Transverse colon (tissue), 4 donors: ENCODE measurements at places on chromosomes 12 and 14.

GRCh38 chr14:65164068-65164824 lies 61.9 kb upstream of the MAX start:
- no peaks in the 10 kb centered on the region for H3K36me3 ChIP-seq
- no peak overlapping the region for H3K27ac ChIP-seq
- H3K4me1 ChIP-seq, result no peaks in the 10 kb centered on the region
- H3K27me3 ChIP-seq, result no peaks in the 10 kb centered on the region
- no peak overlapping the region for H3K4me3 ChIP-seq
- DNase-seq, result no peak

DNA sequence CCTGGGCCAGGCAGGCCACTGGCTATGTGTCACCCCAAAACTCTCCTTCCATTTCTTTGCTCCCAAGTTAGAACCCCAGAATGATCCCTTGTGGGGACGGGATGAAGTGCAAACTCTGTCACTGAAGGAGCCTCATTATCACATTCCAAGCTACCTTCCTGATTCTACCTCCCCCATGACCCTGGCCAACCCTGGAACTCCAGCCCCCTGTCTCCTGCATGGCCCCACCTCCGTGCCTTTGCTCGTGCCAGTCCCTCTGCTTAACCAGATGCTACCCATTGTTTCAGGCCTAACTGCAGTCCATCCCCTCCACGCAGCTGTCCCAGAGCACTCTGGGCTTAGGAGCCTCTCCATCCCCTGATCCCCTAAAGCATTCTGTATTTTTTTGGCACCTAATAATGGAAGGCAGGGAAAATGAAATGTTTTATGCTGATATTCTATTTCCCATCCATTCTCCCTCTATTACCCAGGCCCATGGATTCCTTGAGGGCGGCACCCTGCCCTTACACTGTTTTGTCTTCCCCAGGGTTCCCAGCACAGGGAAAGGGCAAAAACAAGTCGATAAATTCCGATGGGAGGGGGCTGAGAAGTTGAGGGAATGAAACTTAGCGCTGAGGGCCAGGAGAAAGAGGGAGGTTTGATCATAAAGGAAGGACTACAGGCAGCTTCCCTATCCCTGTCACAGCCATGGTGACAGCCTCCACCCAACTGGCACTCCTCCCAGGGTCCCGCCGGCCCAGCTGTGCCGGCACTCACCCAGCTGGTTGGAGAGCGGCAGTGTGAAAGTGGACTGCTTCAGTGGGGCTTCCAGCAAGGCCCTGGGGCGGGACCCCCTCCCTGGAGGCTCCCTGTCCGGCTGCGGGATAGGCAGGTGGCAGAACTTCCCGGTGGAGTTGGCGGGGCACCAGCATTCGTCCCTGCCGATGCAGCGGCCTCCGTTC lies 58.1 kb downstream of the ISCA2 start:
- no peak overlapping the region for H3K4me3 ChIP-seq
- peaks cover 7% of the 10 kb centered on the region for H3K4me1 ChIP-seq
- H3K27ac ChIP-seq, result peak overlapping the region; percentile 28
- H3K27me3 ChIP-seq, result no peaks in the 10 kb centered on the region
- no peaks in the 10 kb centered on the region for H3K36me3 ChIP-seq
- no peak for DNase-seq

GRCh38 chr14:77063571-77064171 lies 34.4 kb upstream of the CIPC start:
- H3K4me3 ChIP-seq, result no peak overlapping the region
- H3K4me1 ChIP-seq, result peaks cover 7% of the 10 kb centered on the region
- no peaks in the 10 kb centered on the region for H3K36me3 ChIP-seq

DNA sequence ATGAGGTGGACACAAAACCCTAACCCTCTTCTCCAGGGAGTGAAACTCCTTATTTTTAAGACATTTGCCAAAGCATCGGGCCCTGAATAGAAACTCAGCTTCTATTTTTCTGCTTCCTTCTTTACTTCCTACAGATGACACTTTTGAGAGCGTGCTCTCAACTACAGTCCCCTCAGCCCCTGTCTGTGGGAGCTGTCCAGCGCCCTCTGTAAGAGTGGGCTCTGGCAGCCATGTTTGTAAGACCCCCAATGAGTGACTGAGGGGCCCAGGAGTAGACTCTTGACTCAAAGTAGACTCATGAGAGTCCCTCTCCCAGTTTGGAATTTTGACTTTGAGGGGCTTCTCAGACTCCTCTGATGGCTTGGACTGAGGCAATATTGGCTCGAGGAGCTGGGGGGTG lies 25.5 kb upstream of the BATF start:
- no peaks in the 10 kb centered on the region for H3K4me1 ChIP-seq
- no peak for DNase-seq
- H3K36me3 ChIP-seq, result no peaks in the 10 kb centered on the region
- H3K27me3 ChIP-seq, result no peaks in the 10 kb centered on the region
- no peak overlapping the region for H3K27ac ChIP-seq
- H3K4me3 ChIP-seq, result no peak overlapping the region

DNA sequence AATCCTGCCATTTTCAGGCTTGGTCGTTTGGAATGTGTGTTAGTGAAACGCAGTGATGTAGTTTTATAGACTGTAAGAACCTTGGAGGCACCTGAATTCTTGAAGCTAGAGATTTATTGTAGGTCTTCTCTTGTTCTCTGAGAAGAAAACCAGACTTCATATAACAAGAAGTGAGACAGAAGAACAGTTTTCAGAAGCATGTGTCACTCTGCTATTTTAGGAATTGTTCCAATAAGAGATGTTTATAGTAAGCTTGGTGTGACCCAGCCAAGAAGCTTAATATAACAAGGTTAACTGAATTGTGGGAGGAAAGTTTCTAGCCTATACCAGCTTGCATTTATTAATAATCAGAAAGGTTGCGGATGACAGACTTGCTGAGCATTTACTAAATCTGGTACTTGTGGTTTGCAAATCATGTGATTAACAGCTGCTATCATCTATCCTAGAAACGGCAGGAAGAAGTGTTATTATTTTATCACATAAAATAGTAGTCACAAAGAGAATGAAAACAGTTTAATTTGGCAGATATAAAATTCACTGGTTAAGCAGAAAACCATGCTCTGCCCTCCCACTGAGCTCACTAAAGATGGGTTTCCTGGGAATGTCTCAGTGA lies 49.2 kb upstream of the BCAT1 start:
- no peaks in the 10 kb centered on the region for H3K36me3 ChIP-seq
- no peak overlapping the region for H3K4me3 ChIP-seq
- no peaks in the 10 kb centered on the region for H3K27me3 ChIP-seq
- no peaks in the 10 kb centered on the region for H3K4me1 ChIP-seq

DNA sequence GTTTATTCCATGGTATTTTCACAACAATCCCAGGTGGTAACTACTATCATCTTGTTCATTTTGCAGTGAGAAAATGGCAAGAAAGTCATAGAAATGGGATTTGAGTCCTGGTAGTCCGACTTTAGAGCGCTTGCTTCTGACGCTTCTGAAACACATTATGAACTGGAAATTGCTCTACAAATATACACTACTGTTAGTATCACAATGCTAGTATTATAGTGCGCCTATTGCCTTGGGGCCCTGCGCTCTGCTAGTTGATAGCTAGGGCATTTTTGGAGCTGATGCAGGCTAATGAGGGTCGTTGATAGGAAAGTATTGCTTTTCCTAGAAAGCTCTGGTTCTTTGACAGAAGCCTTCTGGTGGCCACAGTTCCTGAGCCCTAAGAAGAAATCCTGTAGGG lies 61.0 kb downstream of the ETV6 start:
- H3K4me1 ChIP-seq, result peaks cover 25% of the 10 kb centered on the region
- no peak for DNase-seq
- no peaks in the 10 kb centered on the region for H3K27me3 ChIP-seq
- no peaks in the 10 kb centered on the region for H3K36me3 ChIP-seq
- H3K4me3 ChIP-seq, result no peak overlapping the region
- H3K27ac ChIP-seq, result no peak overlapping the region

DNA sequence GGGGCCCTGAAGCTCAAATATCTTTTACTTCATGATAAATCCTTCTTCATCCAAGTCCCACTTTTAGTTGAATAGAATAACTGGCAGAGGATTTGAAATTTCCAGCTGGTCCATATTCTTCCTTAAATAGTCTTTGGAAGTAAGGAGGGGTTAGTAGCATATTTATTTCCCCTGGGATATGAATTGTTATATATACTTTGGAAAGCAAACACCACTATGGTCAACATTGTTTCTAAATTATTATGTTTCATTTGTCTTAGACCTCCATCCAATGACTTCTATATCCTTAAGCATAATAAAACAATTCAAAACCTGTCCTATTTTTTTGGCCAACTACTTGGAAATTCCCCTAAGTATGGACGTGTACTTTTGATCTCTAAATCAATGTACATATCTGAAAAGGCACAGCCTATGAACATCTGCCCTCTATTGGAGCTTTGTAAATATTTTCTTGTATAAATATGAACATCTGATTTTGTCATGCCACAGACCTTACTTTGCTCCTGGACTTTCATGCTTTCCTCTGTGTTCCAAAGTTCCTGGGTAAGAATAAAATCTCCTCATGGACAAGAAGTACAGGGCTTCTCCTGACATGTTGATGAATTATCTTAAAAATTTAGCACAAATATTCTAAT lies 1212.0 kb downstream of the GALC start:
- no peak for DNase-seq
- no peaks in the 10 kb centered on the region for H3K27me3 ChIP-seq
- H3K4me1 ChIP-seq, result no peaks in the 10 kb centered on the region

- DNase-seq, result no peak
- H3K4me3 ChIP-seq, result no peak overlapping the region
- H3K36me3 ChIP-seq, result no peaks in the 10 kb centered on the region
- H3K4me1 ChIP-seq, result no peaks in the 10 kb centered on the region
- H3K27ac ChIP-seq, result no peak overlapping the region
Observed at GRCh38 chr12:24608637-24609285, 340.1 kb downstream of the BCAT1 start.

DNA sequence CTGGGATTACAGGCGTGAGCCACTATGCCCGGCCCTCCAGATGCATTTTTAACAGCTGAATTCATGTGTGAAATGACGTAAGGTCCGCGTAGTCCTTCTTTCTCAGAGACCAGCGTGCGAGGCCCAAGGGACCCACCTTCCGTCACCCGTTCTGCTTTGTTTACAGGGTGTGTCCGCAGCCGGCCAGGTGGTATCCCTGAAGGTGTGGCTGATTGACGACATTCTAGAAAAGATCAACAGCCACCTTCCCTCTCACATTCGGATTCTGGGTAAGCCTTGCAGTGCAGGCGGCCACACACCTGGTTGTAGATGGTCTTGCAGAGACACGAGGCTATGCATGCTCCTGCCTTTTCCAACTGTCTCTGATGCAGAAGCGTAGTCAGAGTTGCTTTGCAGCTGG lies 9.9 kb downstream of the PUS1 start:
- DNase-seq, result peak; percentile 80
- peaks cover 6% of the 10 kb centered on the region for H3K4me1 ChIP-seq
- no peak overlapping the region for H3K4me3 ChIP-seq
- peak overlapping the region; percentile 81 for H3K27ac ChIP-seq
- H3K27me3 ChIP-seq, result no peaks in the 10 kb centered on the region

DNA sequence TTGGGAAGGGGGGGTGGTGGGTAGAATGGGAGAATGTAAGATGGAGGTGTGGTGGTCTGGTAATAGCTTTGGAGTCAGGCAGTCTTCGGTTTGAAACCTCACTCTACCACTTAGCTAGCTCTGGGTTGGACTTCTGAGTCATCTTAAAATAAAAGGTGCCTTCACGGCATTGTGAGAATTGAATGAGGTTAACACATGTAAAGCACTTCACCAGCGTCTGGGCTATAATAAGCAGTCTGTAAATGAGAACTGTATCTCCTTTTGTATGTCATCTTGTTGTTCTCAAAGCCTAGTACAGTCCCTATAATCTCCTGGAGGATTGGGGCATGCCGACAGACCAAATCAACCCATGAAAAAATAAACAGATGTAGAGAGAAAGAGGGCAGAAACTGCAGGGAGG lies 11.2 kb downstream of the C2CD5 start:
- H3K4me3 ChIP-seq, result no peak overlapping the region
- no peaks in the 10 kb centered on the region for H3K27me3 ChIP-seq
- no peaks in the 10 kb centered on the region for H3K4me1 ChIP-seq
- no peak overlapping the region for H3K27ac ChIP-seq
- DNase-seq, result no peak

GRCh38 chr12:57534250-57534649 lies 11.6 kb downstream of the MBD6 start:
- H3K27me3 ChIP-seq, result no peaks in the 10 kb centered on the region
- H3K36me3 ChIP-seq, result peaks cover 53% of the 10 kb centered on the region
- no peak overlapping the region for H3K27ac ChIP-seq
- DNase-seq, result no peak
- no peaks in the 10 kb centered on the region for H3K4me1 ChIP-seq
- H3K4me3 ChIP-seq, result no peak overlapping the region

DNA sequence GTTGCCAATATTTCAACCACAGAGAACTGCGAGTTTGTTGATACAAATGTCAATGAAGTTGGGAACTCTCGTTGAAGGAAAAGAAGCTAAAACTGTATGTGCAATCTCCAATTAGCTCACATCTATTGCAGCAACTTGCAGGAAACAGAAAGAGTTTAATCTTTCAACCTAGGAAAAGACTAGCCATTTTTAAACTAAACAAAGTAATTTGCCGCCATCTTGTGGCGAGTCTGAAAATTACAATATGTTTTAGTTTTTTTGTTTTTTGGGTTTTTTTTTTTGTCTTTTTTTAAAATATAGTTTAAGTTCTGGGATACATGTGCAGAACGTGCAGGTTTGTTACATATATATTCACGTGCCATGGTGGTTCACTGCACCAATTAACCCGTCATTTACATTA lies 131.2 kb upstream of the FOXG1 start:
- H3K4me1 ChIP-seq, result no peaks in the 10 kb centered on the region
- no peak for DNase-seq
- H3K27me3 ChIP-seq, result no peaks in the 10 kb centered on the region
- H3K27ac ChIP-seq, result no peak overlapping the region

DNA sequence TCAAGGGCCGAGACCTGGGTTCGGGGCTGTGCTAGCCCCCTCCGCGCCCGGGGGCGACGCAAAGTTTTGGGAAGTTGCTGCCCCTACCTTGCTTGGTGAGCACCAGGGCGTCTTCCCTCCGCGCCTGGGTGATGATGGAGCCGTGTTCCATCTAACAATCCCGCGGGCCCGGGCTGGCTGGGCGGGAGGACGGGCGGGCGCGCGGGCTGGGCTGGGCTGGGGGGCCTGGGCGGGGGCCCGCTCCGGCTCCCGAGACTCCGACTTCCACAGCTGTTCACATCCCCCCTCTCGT lies 298 bp downstream of the CTDSP2 start:
- peak overlapping the region; percentile 98 for H3K27ac ChIP-seq
- H3K36me3 ChIP-seq, result no peaks in the 10 kb centered on the region
- H3K4me3 ChIP-seq, result peak overlapping the region; percentile 98

DNA sequence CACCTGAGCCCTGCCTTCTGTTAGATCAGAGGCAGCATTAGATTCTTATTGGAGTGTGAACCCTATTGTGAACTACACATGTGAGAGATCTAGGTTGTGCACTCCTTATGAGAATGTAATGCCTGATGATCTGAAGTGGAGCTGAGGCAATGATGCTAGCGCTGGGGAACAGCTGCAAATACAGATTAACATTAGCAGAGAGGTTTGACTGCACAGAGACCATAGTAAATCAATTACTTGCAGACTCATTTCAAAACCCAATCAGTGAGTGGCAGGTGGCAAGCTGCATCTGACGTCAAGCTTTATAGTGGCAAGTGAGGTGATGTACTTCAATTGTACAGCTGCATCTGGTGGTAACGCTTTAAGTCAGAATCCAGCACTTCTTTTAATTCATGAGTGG lies 141.6 kb downstream of the GPHN start:
- no peak overlapping the region for H3K4me3 ChIP-seq
- no peak overlapping the region for H3K27ac ChIP-seq
- H3K27me3 ChIP-seq, result no peaks in the 10 kb centered on the region
- no peak for DNase-seq
- no peaks in the 10 kb centered on the region for H3K36me3 ChIP-seq
